Spleen (tissue), 13 donors: ENCODE measurements at places on chromosomes 5 and 9.

- no peaks in the 10 kb centered on the region for H3K4me1 ChIP-seq
- no peak overlapping the region for H3K27ac ChIP-seq
- no peaks in the 10 kb centered on the region for H3K36me3 ChIP-seq
- H3K4me3 ChIP-seq: no peak overlapping the region
- no peaks in the 10 kb centered on the region for H3K27me3 ChIP-seq
Observed at GRCh38 chr9:107345327-107345726, 62.2 kb downstream of the RAD23B start.

DNA sequence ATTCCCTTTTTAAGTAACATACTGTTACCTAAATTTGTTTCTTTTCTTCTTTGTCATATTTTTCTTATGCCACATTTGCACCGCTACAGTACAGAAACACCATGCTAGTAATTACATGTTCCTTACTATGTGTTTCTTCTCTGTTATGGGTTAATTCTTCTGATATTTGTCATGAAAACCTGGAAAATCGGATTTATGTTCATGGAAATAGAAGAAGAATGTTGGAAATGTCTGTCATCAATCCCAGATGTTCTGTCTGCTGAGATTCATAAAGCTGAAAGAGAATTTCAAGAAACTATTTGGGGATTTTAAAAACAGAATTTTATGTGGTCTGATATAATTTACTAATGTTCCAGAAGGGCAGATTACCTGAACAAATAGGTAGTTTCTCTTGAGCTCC is 305.2 kb upstream of the NREP start:
- H3K36me3 ChIP-seq: no peaks in the 10 kb centered on the region
- H3K4me3 ChIP-seq: no peak overlapping the region

GRCh38 chr9:123639743-123640142 is 283.7 kb downstream of the CRB2 start:
- peaks cover 5% of the 10 kb centered on the region for H3K4me1 ChIP-seq
- H3K4me3 ChIP-seq: no peak overlapping the region
- H3K27ac ChIP-seq: no peak overlapping the region
- DNase-seq: no peak

DNA sequence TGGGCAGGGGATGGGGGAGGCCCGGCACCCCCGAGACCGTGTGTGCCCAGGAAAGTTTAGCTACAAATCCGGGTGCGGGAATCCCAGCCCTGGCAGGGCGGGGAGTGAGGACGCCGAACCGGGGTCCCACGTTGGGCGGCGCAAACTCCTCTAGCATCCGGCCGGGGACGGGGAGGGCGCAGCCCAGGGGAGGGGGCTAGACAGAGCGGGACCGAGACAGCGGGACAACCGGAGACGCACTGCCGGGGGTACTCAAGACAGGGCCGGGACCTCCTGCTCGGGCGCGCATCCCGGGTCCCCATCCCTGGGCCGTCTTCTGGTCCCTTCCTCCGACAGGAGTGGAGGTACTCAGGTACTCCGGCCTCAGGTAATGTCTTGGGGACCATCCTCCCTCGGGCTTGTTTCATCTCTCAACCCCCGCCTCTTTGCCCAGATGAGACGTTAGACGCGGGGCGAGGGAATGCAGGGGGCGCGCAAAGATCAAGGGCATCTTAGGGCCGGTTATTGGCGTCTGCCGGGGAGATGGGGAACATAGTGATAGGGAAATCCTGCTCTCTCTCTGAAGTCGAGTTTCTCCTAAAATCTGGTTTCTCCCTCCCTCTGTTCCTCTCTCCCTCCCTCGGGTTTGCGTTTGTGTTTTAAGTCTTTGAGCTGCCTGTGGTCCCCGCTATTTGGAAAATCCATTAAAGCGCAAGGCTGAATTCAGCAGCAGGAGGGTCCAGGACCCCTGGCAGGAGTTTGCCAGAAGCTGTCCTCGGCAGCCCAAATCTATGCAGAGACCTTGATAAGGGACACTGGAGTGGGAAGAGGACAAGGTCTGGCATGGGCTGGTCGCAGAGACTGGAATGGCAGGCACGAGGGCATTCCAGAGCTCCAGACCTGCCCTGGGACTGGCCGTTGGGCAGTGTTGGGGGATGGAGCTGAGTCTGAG is 815 bp downstream of the PDZD2 start:
- peak overlapping the region; percentile 57 for H3K4me3 ChIP-seq
- no peak for DNase-seq
- H3K4me1 ChIP-seq: peaks cover 22% of the 10 kb centered on the region
- H3K27me3 ChIP-seq: peaks cover 43% of the 10 kb centered on the region
- H3K27ac ChIP-seq: no peak overlapping the region

DNA sequence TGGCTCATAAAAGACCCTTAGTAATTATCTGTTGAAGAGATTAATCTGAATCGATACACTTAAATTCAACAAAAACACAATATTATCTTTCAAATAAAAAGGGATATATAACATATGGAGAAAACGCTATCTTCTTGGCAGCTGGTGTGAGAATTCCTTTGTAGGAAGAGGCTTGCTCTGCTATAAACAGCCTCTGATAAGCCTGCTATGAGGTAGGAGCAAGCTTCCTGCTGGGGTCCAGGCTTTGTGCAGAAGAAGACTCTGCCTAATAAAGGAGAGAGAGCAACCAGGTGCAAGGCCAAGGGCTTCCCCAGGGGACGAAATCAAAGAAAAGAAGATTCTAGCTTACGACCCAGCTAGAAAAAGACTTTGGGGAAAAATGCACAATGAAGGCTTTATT is 43.3 kb upstream of the SSBP2 start:
- no peak for DNase-seq
- H3K4me3 ChIP-seq: no peak overlapping the region
- no peak overlapping the region for H3K27ac ChIP-seq
- no peaks in the 10 kb centered on the region for H3K36me3 ChIP-seq
- H3K27me3 ChIP-seq: no peaks in the 10 kb centered on the region

DNA sequence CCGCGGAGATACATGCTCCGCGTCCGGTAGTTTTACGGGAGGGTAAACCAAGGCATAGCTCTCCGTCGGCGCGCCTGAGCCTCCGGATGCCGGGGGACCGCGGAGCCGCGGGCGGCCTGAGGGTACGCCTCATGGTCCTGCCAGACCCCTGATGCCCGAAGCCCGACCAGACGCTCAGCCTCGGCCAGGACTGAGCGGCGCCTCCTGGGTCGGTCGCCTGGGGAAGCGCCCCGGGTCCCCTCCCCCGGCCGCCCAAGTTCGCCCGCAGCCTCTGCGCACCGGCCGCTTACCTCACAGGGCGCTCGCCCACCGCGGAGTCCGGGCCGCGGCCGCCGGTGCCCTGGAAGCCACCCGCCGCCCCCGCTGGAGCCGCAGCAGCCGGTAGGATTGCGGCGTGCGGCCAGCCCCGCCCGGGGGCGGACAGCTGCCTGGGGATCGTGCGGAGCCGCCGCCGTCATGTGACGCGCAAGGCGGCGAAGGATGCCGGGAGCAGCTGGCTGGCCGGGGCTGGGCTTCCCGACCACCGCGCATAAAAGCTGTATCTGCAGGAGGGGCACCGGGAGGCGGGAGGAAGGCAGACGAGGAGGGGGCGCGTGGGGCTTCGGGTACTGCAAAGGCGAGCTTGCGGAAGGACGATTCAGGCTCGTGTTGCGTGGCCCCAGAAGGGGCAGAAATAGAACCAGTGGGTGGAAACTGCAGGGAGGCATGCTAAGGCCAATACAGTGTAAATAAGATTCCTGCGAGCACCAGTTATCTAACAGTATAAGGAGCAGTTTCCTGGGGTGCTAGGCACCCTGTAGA is at the start of gene FBXO10:
Gene FBXO10, minus strand, starts transcription at position 460 of the 801 bp plus-strand sequence. CDS start 34,612 bp downstream, outside the sequence.
- DNase-seq: peak; percentile 89
- H3K27ac ChIP-seq: peak within 1 kb of the TSS; percentile 86
- no peaks in the 10 kb centered on the region for H3K27me3 ChIP-seq
- H3K36me3 ChIP-seq: peaks cover 12% of the 10 kb centered on the region
- H3K4me1 ChIP-seq: peaks cover 47% of the 10 kb centered on the region

- no peaks in the 10 kb centered on the region for H3K36me3 ChIP-seq
- no peaks in the 10 kb centered on the region for H3K27me3 ChIP-seq
- no peak overlapping the region for H3K27ac ChIP-seq
- H3K4me3 ChIP-seq: no peak overlapping the region
Observed at GRCh38 chr5:142749321-142749720, 20.9 kb upstream of the ARHGAP26 start.

- H3K36me3 ChIP-seq: no peaks in the 10 kb centered on the region
- no peak for DNase-seq
- no peak overlapping the region for H3K4me3 ChIP-seq
- H3K4me1 ChIP-seq: peaks cover 17% of the 10 kb centered on the region
Observed at GRCh38 chr5:100777680-100778300, 125.3 kb downstream of the ST8SIA4 start.

DNA sequence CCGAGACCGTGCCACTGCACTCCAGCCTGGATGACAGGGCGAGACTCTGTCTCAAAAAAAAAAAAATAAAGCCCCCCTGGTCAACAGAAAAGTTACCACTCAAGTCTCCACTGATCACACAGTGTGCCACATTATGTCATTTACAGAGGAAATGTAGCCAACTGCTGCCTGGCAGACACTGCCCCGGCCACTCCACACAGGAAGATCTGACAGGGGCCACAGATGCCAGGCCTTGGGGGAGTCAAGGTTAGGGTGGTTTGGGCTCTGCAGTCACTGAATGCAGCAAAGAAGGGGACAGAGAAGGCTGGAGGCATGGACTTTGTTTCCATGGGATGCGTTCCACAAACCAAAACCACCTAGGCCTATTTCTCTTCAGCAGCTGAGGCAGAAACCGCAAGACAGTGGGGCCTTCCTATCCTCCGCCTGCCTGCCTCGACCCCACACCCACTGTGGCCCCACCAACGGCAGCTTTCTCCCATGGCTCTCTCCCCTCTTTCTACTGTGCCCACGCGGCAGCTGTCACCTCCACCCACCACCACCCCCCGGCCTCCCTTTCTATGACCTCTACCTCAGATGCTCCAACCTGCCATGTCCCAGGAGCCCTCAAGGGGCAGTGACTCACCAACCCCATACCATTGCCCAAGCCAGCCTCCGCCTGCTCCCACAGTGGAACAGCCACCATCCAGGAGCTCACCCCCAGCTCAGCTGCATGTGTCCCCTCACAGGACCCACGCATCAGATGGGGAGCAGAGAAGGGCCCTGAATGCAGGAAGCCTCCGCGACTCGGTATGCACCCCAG is 12.4 kb downstream of the IPPK start:
- DNase-seq: peak; percentile 79
- no peak overlapping the region for H3K4me3 ChIP-seq
- peaks cover 33% of the 10 kb centered on the region for H3K36me3 ChIP-seq
- H3K27me3 ChIP-seq: no peaks in the 10 kb centered on the region
- H3K4me1 ChIP-seq: peaks cover 4% of the 10 kb centered on the region
- H3K27ac ChIP-seq: peak overlapping the region; percentile 78

GRCh38 chr5:14588145-14588544 is 6.6 kb downstream of the OTULINL start:
- DNase-seq: no peak
- H3K4me1 ChIP-seq: no peaks in the 10 kb centered on the region
- no peaks in the 10 kb centered on the region for H3K27me3 ChIP-seq
- peak overlapping the region; percentile 16 for H3K27ac ChIP-seq
- no peaks in the 10 kb centered on the region for H3K36me3 ChIP-seq

GRCh38 chr5:38515092-38515491 is 41.4 kb downstream of the LIFR start:
- DNase-seq: no peak
- no peak overlapping the region for H3K27ac ChIP-seq
- H3K4me3 ChIP-seq: no peak overlapping the region
- H3K36me3 ChIP-seq: no peaks in the 10 kb centered on the region

DNA sequence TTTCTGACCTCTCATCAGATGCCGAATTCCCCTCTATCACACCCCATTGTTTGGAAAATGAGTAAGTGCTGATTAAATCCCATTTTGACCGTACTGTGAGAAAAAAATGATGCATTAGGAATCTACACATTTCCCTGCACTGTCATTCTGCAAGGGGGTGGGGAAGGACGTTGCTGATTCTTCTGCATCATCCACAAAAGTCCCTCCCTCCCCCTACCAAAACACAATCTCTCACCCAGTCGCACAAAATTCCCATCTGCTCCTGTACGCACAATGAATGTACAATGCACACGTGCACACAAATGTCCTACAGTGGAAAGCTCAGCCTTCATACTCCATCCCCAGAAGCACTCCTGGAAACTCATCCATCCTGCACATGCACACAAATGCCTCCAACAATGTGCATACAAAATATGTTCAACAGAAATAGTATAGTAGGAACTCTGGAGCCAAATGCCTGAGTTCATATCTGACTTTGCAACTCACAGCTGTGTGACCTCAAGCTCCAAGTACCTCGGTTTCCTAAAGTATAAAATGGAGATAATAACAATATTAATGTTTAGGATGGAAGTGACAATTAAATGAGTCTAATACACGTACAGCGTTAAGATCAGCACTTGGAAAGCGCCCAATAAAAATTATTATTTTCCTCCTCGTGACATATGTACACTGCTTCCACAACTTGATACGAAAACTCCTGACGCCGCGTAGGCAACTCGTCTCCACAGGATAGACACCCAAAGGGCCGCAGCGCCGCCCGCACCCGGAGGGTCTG is 809 bp downstream of the TNIP1 start:
- peak; percentile 11 for DNase-seq
- H3K27me3 ChIP-seq: no peaks in the 10 kb centered on the region
- H3K4me1 ChIP-seq: peaks cover 93% of the 10 kb centered on the region
- H3K36me3 ChIP-seq: no peaks in the 10 kb centered on the region
- peak overlapping the region; percentile 98 for H3K27ac ChIP-seq

DNA sequence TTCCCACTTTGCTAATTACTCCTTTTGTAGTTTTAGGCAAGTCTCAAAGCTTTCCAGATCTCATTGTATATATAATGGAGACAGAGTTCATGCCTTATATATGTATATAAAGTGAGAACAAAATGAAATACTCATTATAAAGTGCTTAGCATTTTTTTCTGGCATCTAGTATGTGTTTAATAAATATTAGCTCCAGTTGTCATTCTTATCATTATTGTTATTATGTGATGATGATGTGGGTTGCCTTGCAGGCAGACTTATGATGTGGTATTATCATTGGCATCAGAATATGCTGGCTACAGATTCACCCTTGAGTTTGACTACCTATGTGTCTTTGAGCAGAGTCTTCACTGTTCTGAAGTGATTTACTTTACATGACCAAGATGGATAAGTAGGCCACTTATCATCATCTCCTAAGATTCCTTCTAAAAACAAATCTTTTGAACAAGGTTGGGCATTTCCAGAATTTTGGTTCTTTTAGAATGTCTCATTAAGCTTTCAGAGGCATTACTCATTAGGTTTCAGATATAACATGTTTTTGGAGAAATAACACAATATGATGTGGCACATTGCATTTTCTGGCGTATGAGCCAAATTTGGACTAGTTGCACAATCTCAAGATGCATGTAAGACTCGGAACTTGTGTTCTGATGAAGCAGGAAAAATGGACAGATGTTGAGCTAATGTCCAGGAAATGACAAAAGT is 145.6 kb upstream of the TNC start:
- H3K27ac ChIP-seq: no peak overlapping the region
- no peaks in the 10 kb centered on the region for H3K27me3 ChIP-seq
- no peaks in the 10 kb centered on the region for H3K36me3 ChIP-seq
- no peaks in the 10 kb centered on the region for H3K4me1 ChIP-seq

GRCh38 chr9:15081021-15081753 is 171.0 kb upstream of the FREM1 start:
- no peaks in the 10 kb centered on the region for H3K4me1 ChIP-seq
- no peak overlapping the region for H3K27ac ChIP-seq
- no peaks in the 10 kb centered on the region for H3K27me3 ChIP-seq
- DNase-seq: no peak
- H3K36me3 ChIP-seq: no peaks in the 10 kb centered on the region
- H3K4me3 ChIP-seq: no peak overlapping the region
